ENCODE measurements at places on chromosomes 7 and 10. TPM values are rescaled to one million over a fixed set of nuclear protein-coding genes. Genes with fewer than 3 reads are reported as not detected.

DNA sequence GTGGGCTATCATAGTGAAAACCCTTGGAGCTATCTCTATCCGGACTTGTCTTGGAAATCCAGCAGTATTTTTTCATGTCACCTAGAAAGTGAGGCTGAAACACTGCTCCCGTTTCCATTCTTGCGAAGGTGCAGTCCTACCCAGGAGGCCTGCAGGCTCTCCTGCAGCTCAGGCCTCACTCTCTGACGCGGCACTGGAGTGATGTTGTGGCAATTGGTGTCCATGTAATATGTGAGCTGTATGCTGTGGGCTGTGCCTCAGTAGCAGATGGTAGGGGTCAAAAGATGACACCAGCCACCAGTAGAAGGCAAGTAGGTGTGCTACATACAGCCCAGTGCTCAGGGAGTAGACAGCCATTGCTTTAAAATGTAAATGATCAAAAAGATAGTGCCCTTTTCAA, 28.1 kb upstream of the ZNF680 start:
- H3K27ac ChIP-seq: no peak overlapping the region
- H3K4me1 ChIP-seq: no peaks in the 10 kb centered on the region
- H3K36me3 ChIP-seq: no peaks in the 10 kb centered on the region
- no peak overlapping the region for H3K4me3 ChIP-seq
- no peak for DNase-seq

The CALML3 gene
- total RNA-seq: not detected

- H3K4me1 ChIP-seq: peaks cover under 1% of the 10 kb centered on the region
- DNase-seq: no peak
- no peak overlapping the region for H3K4me3 ChIP-seq
- H3K36me3 ChIP-seq: peaks cover 2% of the 10 kb centered on the region
- H3K27ac ChIP-seq: no peak overlapping the region
These were observed 120.1 kb downstream of the ZFAND4 start for GRCh38 chr10:45552476-45552875.

DNA sequence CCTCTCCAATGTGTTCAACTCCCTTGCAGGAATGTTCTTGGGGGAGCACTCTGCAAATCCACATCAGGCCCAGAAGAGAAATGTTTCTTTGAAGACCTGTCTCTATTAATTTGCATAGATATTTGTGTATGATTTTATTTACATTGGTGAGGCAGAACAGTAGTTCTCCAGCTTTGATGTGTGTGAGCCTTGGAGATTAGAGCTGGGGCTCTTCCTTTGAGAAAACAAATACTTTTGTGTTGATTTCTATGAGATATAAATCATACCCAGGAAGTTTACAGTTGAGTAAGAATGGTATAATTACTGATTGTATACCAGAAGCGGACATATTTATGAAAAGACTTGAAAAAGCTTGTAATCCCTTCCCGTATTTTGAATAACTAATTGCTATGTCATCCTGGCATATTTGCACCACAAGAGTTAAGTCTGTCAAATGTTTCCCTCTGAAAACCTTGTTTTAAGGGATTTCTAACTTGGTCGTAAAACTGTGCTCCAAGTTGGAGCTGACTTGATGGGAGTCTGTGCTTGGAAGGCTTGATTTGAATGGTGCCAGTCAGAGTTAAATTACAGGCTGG, 468.5 kb downstream of the LRMDA start:
- H3K27me3 ChIP-seq: peaks cover 8% of the 10 kb centered on the region
- no peak overlapping the region for H3K27ac ChIP-seq
- H3K4me1 ChIP-seq: no peaks in the 10 kb centered on the region
- H3K4me3 ChIP-seq: no peak overlapping the region

The LBX1 gene
- total RNA-seq: not detected

- DNase-seq: no peak
- no peaks in the 10 kb centered on the region for H3K27me3 ChIP-seq
- H3K27ac ChIP-seq: no peak overlapping the region
- H3K4me3 ChIP-seq: no peak overlapping the region
- no peaks in the 10 kb centered on the region for H3K4me1 ChIP-seq
- no peaks in the 10 kb centered on the region for H3K36me3 ChIP-seq
These were observed 24.4 kb downstream of the PLCE1 start for GRCh38 chr10:94018107-94018506.

- no peaks in the 10 kb centered on the region for H3K4me1 ChIP-seq
- no peak for DNase-seq
- no peak overlapping the region for H3K4me3 ChIP-seq
- H3K27ac ChIP-seq: no peak overlapping the region
These were observed 495.2 kb downstream of the PLXNA4 start for GRCh38 chr7:132080967-132081668.

The ZNF503 gene
- total RNA-seq: 0.38 TPM

- no peaks in the 10 kb centered on the region for H3K27me3 ChIP-seq
- H3K4me1 ChIP-seq: no peaks in the 10 kb centered on the region
- no peak for DNase-seq
- H3K36me3 ChIP-seq: no peaks in the 10 kb centered on the region
- no peak overlapping the region for H3K4me3 ChIP-seq
- H3K27ac ChIP-seq: no peak overlapping the region
These were observed 54.0 kb upstream of the RPA3 start for GRCh38 chr7:7772397-7772821.

DNA sequence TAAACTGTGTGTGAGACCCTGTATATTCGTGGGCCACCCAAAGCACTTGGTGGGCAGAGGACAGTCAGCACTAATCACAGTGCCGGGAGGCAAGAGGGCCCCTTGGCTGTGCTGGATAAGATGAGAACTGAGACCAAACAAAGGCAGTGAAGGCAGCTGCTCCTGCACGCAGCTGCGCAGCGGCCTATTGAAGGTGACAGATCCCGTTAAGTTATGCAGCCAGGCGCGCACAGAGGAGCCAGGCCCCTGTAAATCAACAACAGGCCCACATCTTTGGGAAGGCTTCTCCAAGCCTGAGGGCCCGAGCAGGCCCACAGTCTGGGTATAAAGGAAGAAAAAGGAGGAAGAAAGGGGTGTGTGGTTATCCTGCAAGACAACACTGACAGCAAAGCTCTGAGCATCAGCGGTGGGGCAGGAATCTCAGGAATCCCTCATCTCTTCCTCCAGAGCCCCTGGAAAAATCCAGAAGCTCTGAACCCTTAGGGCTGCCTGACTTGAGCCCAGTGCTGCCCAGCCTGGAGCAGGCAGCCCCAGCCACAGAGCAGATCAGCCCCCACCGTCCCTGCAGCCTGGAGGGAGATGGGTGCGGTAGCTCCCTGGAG, 154.2 kb downstream of the ARHGAP12 start:
- no peaks in the 10 kb centered on the region for H3K27me3 ChIP-seq
- no peaks in the 10 kb centered on the region for H3K36me3 ChIP-seq
- no peak for DNase-seq

The C10orf71 gene
- total RNA-seq: not detected

- no peaks in the 10 kb centered on the region for H3K4me1 ChIP-seq
- no peaks in the 10 kb centered on the region for H3K27me3 ChIP-seq
- H3K36me3 ChIP-seq: peaks cover 88% of the 10 kb centered on the region
- H3K4me3 ChIP-seq: no peak overlapping the region
These were observed 22.7 kb downstream of the MKRN1 start for GRCh38 chr7:140456551-140457051.

The STRA8 gene
- total RNA-seq: not detected

The ZPBP gene
- not detected for total RNA-seq

The BTBD16 gene
- not detected for total RNA-seq

The MSMB gene
- total RNA-seq: not detected

DNA sequence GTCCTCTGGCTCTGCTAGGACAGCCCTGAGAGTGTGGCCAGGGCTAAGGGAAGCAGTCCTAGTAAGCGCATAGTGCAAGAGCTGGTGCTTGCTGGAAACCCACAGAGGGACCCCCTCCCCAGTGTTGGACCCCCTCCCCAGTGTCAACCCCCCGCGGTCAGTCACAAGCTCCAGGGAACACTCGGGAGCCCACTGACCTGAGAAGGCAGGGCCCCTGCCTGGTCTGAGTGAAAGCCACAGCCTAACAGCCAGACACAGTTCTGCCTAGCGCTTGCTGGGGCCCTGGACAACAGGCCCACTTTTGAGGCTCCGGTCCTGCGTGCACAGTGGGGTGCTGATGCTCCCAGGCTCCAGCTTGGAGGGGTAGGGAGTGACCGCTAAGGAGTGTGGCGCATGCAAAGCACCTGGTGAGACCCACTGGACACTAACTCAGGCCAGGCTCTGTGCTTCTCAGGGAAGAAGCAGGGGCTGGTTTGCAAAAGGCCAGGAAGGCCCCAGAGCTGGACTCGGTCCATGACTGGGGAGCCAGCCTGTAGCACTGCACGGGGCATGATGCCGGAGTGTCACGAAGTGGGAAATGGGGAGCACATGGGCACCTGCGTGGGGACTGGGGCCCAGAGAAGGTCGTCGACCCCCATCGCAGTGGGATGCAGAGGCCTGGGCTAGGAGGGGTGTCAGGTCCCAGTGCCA, 175.8 kb upstream of the PPP2R2D start:
- H3K4me3 ChIP-seq: no peak overlapping the region
- no peak overlapping the region for H3K27ac ChIP-seq
- H3K36me3 ChIP-seq: no peaks in the 10 kb centered on the region
- no peak for DNase-seq
- H3K27me3 ChIP-seq: no peaks in the 10 kb centered on the region
